ENCODE measurements at places on chromosomes 1 and 21. TPM values are rescaled to one million over a fixed set of nuclear protein-coding genes. Genes with fewer than 3 reads are reported as not detected.

Gene RNASEL
- 3.3 TPM for polyA plus RNA-seq

Gene REN
- polyA plus RNA-seq = not detected

Gene OR2W3
- polyA plus RNA-seq = 0.56 TPM

Gene ZNF695
- polyA plus RNA-seq = 1.3 TPM

Gene ETNK2
- 3.0 TPM for polyA plus RNA-seq

Gene S100A7A
- polyA plus RNA-seq = not detected

Gene BSND
- 0.08 TPM for polyA plus RNA-seq

Gene PERM1
- 2.1 TPM for polyA plus RNA-seq

Gene EPRS1
- polyA plus RNA-seq = 76.6 TPM

Gene ACOT7
- 17.7 TPM for polyA plus RNA-seq

Gene OLFML2B
- 85.0 TPM for polyA plus RNA-seq

Gene LRRC8C
- polyA plus RNA-seq = 6.5 TPM

Measured in hindlimb muscle (tissue), 1 donor.